Ammon's horn (tissue), 1 donor: ENCODE measurements at places on chromosomes 4 and X.
A peak's percentile ranks its signal among the peaks of the same experiment; 100 is the strongest.

GRCh38 chrX:18676470-18676869, 4.6 kb upstream of the RS1 start:
- no peak for DNase-seq

DNA sequence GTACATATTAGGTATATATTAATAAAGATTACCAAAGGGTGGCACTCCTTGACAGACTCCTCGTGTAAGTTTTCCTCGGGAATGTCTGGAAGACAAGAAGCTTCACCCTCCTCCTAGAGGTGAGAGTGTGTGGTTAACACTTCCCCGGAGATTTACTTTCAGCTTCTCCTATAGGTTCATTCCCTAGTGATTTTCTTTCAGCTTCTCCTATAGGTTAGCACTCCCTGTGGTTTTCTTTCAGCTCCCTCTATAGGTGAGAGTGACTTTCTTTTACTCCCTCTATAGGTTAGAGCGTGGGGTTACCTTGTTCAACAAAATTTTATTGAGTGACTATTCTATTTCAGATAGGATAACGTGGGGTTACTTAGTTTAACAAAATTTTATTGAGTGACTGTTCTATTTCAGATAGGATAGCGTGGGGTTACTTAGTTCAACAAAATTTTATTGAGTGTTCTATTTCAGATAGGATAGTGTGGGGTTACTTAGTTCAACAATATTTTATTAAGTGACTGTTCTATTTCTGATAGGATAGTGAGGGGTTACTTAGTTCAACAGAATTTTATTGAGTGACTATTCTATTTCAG, 106.0 kb upstream of the PLAC1 start:
- no peak for DNase-seq

DNA sequence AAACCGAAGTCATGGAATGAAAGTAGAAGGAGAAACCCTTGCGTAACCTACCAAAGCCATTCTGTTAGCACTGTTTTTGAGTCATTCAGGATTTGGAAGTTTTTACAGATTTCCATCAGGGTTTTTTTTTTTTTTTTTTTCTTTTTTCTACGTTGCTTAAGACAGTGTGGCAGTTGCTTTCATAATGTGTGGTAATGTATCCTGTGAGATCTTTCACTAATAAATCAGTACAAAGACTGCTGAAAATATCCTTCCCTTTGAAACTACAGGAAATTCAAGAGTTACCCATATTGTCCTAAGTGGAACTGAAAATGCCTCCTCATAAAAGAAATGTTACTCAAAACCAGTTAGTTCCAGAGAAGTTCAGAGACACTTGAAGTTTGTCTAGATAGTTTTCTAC, 137.8 kb downstream of the RAPGEF2 start:
- no peak for DNase-seq

- DNase-seq: no peak
These were observed 6.4 kb upstream of the UBA1 start for GRCh38 chrX:47187106-47187677.

- DNase-seq: no peak
These were observed 739 bp upstream of the MSX1 start for GRCh38 chr4:4858527-4859324.

DNA sequence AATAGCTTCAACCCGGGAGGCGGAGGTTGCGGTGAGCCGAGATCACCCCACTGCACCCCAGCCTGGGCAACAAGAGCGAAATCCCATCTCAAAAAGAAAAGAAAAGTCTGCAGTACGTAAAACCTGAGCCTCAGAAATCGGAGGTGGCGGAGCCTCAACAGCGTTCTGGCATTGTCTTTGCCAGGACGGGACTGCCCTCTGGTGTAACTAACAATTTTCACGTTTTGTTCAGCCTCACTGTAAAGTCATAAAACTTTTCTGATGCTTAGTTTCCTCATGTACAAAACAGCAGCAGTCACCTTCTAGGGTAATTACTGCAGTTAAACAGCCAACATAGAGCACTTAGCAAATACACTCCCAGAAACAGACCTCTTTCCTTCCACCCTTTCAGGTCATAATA, 121.7 kb downstream of the RBM47 start:
- DNase-seq: no peak

DNA sequence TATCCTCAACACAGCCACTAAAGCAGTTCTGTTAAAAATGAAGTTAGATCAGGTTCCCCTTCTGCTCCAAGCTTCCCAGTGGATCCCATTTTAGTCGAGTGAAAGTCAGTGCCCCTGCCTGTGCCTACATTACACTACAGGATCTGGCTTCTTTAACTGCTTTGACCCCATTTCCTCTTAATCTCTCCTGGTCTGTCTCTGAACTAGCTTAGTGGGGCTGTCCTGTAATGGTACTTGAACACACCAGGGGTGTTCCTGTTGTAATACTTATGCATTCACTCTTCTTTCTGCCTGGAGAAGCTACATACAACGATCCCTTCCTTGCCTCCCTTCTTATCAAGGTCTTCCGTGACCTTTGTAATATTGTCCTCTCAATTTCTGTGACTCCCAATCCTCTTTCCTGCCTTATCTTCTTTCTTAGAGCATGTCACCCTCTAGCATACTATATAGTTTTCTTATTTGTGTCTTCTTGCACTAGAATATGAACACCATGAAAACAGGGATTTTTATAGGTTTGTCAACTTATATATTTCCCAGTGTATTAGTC, 16.7 kb downstream of the ARSJ start:
- no peak for DNase-seq

DNA sequence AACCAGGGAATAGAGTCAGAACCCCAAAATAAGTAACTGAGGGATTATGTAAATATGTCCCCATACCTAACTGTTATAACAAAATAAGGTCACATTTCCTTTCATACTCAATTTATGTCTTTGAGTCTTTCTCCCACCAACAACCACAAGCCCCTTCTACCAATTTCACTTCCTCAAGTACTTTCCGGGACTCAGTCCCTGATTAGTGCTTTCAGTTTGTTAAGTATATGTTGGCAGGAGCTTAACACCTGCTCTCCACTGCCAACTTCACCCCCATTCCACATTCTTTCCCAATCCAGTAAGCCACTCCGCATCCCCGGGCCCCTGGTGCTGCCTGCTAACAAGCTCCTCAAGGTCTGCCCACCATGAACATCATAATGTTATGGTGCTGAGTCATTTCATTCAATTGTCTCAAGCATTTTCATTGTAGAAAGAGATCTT, 71.3 kb upstream of the SPRY1 start:
- no peak for DNase-seq

DNA sequence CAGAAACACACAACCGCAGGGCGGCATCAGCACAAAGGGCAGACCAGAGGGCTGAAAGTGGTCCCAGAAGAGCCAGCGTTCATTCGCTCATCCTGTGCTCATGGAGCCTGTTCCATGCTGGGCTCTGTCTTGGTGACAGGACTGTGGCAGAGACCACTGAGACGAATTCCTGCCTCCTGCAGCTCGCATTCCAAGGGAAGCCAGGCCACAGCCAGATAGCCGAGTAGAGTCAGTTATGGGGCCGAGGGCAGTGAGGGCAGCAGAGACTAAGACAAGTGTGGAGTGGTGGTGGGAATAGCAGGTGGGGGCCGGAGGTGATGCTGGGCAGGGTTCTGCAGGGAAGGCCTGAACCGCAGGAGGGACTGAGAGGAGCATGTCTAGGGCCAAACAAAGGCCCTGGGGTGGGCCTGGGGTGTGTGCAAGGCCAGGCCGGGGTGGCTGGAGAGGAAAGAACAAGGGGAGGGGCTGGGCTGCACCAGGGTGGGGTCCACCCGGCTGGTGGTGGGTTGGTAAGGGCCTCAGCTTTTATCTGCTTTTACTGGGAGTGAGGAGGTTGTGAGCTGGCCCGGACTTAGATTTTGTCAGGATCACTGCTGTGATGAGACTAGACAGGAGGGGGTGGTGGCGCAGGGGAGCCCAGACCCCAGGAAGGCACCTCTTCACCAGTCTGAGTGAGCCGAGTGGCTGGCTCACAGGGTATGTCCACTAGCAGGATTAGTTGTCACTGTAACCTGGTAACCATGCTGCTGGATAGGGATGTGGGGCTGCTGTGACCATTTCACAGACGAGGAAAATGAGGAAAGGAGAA, 6.3 kb downstream of the PSAPL1 start:
- DNase-seq: no peak

DNA sequence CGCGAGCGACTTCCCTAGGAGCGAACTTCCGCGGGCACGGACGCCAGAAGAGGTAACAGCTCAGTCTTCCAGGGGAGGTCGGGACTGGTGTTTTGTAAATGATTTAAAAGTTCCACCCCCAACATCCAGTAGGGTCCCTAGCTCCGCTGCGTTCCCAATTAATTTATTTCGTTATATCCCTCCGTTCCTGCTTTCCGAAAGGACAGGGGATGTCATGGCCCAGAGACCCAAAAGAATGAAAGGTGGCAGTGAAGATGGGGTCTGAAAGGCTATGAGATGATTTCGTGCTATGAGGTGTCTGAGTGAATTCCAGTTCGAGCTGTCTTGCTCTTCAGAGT, 373 bp upstream of the SMIM43 start:
- DNase-seq: no peak

- DNase-seq: no peak
These were observed 102.4 kb downstream of the CPE start for GRCh38 chr4:165481053-165481835.

GRCh38 chr4:40749717-40750460, at the start of gene NSUN7:
Gene NSUN7 (plus strand): TSS chr4:40749955. CDS start chr4:40750694, 739 bp downstream.
- DNase-seq: no peak

GRCh38 chrX:118727686-118728339, 407 bp downstream of the IL13RA1 start:
- no peak for DNase-seq

- no peak for DNase-seq
These were observed 205.6 kb downstream of the LARP7 start for GRCh38 chr4:112842513-112842912.

DNA sequence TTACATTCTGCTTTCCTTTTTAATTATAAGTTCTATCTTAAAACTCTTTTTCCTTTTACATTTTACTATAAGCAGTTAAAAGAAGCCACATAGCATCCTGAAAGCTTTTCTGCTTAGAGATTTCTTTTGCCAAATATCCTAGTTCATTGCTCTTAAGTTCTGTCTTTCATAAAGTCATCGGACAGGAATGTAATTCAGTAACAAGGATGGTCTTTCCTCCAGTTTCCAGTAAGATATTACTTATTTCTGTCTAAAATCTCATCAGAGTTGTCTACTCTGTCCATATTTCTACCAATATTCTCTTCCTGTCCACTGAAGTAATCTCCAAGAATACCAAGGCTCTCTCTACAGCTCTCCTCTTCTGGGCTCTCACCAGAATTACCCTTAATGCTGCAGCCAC, 37.5 kb upstream of the ADH1C start:
- DNase-seq: no peak

DNA sequence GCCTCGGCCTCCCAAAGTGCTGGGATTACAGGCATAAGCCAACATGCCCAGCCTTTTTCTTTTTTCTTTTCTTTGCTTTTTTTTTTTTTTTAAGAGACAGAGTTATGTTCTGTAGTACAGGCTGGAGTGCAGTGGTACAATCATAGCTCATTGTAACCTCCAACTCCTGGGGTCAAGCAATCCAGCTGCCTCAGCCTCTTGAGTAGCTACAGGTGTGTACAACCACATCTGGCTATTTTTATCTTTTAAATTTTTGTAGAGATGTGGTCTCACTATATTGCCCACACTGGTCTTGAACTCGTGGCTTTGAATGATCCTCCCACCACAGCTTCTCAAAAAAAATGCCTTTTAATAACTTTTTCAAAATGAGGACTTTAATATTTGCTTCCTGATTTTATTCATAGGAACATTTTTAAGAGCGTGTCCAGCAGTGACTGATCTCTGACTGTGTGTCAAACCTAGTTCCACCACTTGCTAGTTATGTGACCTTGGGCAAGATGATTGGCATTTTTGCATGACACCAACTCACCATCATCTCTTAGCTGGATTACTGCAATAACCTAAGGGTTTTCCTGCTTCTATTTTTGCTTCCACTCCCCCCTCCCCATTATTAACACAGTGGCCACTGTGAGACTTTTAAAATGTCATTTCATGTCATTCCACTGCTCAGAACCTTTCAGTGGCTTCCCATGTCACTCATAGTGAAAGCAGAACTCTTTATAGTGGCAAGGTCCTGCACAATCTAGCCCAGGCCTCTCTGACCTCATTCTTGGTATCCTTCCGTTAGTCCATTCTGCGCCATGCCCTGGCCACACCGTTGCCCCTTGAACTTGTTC, 4.5 kb upstream of the TNIP3 start:
- DNase-seq: peak; percentile 15

DNA sequence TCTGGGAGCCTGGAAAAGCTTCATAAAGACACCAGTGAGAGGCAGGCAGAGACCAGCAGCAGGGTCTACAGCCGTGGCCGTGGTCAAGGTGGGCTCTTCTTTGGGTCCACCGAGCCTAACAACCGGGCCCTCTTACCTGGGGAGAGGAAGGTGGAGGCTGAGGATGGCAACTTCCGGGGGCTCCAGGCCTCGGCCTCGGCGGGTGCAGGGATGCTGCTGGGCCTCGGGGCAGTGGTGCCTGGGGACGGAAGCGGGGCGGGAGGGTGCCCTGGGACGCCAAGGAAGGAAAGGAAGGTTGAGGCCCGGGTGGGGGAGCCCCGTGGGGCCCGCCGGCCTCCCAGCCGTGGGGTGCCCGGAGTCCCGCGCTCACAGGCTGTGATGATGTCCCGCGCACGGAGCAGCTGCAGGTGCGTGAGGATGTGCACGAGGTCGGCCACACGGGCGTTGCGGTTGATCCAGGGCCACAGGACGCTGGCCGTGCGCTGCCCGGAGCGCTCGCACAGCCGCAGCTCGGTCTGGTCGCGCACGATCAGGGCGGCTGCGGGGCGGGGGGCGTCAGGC, 561 bp downstream of the IRAK1 start:
- no peak for DNase-seq

DNA sequence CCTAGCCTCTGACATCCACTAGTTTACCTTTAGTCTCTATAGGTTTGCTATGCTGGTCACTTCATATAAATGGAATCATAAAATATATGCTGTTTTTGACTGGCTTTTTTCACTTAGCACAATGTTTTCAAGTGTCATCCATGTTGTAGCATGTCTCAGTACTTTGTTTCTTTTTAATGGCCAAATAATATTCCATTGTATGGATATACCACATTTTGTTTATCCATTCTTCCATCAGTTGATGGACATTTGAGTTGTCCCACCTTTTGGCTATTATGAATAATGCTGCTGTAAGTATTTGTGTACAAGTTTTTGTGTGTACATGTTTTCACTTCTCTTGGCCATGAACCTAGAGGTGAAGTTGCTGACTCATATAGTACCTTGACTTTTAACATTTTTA, 75.7 kb downstream of the ZFX start:
- no peak for DNase-seq

DNA sequence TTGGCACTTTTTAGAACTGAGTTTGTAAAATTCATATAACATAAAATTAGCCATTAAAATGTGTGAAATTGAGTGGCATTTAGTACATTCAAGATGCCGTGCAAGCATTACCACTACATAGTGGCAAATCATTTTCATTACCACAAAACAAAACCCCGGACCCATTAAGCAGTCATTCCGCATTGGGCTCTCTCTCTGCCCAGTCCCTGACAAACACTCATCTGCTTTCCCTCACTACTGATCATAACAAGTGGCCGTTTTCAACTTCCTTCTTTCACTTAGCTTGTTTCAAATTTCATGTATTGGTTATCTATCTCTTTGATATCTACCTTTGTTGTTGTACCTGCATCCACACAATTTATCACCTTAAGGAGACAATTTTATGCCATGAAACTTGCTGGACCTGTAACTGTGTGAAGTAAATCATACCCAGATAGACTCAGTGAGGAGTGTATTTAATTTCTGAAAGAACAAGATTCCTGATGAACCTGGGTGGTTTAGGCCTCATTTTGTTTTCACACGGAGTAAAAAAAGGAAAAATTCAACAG, 202.1 kb downstream of the OR13H1 start:
- no peak for DNase-seq

- no peak for DNase-seq
These were observed 736.9 kb upstream of the MAGEB2 start for GRCh38 chrX:29478336-29479069.
